NCI-H510A (cell line): ENCODE measurements at places on chromosomes 2 and 18.
A peak's percentile ranks its signal among the peaks of the same experiment; 100 is the strongest.

DNA sequence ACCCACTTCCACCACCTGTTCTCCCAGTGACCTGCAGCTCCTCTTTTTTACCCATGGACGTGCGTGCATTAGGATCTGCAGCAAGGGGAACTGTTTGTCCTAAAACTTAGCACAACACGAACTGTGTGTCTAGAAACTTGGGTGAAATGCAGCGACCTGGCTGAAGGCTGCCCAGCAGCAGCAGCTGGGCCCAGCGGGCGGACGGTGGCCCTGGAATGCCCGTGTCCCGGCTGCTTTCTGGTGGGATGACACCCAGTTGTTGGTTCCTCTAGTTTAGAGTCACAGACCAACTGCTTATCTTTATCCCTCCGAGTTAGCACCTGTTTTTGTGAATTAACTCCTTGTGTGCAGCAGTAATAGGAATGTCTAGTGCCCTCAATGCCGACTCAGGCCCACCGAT is 61.9 kb upstream of the PXDN start:
- DNase-seq = no peak

DNA sequence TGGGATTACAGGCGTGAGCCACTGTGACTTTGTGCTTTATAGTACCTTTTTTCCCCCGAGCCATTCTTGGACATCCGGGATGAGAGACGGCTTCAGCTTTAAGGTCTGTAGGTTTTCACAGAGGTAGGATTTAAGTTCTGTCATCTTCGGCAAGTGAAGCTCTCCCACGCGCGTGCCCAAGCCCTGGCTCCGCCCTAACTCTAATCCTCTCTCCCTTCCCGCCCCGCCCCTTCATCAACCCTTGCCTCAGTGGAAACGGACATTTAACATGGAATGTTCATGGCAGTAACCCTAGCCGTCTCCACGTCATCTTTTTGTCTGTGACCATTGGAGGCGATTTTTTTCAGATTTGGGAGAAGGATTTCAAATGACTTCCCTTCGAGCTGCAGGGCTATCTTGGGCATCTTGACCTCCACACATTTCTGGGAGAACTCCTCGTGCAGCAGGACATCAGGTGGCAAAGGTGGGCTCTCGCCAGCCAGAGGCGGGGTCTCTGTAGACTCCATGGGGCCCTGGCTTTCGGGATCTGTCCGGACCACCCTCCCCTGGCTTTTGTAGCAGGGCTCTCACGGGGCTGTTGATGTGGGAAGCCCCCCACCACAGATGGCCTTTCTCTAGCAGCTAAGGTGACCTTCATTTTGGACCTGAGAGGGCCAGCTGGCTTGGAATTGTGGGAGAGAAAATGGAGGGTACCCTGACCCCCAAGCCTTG is 6.8 kb downstream of the COLEC11 start:
- DNase-seq = no peak

DNA sequence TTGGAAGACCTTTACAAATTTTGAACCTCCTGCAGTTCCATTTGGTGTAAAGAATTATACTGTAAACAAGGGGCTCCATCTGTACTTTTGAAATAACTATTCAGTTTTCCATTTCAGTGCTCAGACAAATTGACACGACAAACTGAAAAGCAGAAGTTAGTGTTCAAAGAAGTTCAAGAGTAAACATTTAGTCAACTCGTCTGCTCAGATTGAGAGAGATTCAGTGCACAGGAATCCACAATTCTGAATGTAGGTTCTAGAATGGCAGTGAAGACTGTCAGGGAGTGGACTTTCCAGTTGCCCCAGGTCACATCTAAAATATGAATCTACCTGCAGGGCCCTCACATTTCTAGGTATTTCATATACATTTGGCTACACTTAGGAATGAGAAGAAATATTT is 322.3 kb upstream of the TCF4 start:
- DNase-seq = no peak

GRCh38 chr2:65329525-65329924 is 101.9 kb downstream of the ACTR2 start:
- peak; percentile 63 for DNase-seq

GRCh38 chr2:219968685-219969345 is 341.4 kb downstream of the SLC4A3 start:
- no peak for DNase-seq
